ENCODE measurements at places on chromosomes 12 and 14. TPM values are rescaled to one million over a fixed set of nuclear protein-coding genes. Genes with fewer than 3 reads are reported as not detected.
A peak's percentile ranks its signal among the peaks of the same experiment; 100 is the strongest.

FBXL14 gene
- 14.0 TPM for total RNA-seq

FBXO33 gene
- total RNA-seq: 27.2 TPM

PLEKHD1 gene
- not detected for total RNA-seq

GRCh38 chr14:55129428-55130195 lies 560 bp downstream of the LGALS3 start:
- peak; percentile 71 for DNase-seq
- H3K27me3 ChIP-seq: no peaks in the 10 kb centered on the region
- peak overlapping the region; percentile 82 for H3K4me3 ChIP-seq
- no peaks in the 10 kb centered on the region for H3K36me3 ChIP-seq
- H3K4me1 ChIP-seq: peaks cover 9% of the 10 kb centered on the region

DNA sequence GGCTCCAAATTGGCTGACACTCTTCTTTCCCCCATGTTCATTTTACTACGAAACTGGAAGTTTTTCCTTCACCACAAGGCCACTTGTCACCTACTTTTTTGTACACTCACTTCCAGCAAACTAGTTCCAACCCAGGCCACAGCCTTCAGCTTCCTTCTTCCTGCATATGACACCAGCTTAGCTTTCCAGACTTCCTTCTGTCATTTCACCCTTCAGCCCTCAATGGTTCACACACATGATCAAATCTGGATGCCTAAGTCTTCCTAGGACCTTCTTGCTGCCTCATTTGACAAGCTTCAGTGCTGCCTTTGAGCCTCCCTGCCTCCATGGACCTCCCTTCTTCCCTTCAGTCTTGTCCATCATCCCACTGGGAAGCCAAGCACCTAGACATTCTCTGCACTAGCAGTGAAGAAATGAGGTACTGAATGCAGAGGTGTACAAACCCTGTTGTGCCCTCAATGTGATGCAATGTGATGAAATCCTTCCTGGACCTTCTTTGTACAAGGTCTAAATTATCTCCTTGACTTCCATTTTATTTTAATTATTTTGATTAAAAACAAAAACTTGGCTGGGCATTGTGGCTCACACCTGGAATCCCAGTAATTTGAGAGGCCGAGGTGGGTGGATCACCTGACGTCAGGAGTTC lies 4.3 kb upstream of the REC8 start:
- H3K27me3 ChIP-seq: no peaks in the 10 kb centered on the region
- no peak overlapping the region for H3K27ac ChIP-seq
- peaks cover 7% of the 10 kb centered on the region for H3K4me1 ChIP-seq
- no peak overlapping the region for H3K4me3 ChIP-seq
- DNase-seq: no peak

DNA sequence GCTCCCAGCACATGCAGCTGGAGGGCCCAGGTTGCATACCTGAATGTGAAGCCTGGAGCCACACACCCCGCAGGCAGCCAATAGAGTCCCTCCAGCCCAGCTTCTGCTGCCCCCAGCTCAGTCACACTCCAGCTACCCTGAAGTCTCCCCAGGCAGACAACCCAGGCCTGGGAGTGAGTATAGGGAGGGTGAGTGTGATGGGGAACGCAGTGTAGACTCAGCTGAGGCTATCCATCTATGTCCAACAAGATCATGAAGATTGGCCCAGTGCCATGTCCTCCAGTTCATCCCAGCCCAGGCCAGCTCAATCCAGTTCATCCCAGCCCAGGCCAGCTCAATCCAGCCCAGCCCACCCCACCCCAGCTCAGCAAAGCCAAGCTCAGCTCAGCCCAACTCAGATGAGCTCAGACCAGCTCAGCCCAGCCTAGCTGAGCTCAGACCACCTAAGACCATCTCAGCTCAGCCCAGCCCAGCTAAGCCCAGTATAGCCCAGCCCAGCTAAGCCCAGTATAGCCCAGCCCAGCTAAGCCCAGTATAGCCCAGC lies 330.4 kb downstream of the TMEM121 start:
- H3K27ac ChIP-seq: no peak overlapping the region
- no peaks in the 10 kb centered on the region for H3K4me1 ChIP-seq
- H3K36me3 ChIP-seq: no peaks in the 10 kb centered on the region
- H3K4me3 ChIP-seq: no peak overlapping the region
- no peaks in the 10 kb centered on the region for H3K27me3 ChIP-seq

DNA sequence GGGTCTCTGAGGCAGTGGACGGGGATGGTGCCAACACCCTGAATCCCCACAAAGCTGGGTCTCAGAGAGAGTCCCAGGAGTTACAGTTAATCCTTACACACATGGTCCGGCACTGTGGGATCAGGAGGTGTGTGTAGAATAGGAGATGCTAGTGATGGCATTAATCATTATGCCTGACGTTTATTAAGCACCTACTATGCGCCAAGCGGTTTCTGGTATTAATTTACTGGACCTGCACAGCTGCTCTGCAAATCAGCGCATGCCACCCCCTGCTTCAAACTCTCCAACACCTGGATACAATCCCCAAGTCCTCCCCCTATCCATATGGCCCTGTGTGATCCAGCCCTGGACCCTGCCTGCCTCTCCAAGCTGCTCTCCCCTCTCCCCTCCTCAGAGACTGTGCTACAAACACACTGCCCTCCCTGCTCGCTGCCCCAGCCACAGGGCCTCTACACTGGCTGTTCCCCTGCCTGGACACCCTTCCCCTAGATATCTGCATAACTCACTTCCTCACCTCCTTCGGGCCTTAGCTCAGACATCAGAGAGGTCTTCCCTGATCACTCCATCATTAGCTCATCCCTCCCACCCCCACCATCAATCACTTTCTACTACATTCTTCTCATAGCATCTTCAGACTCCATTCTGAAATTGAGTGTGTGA lies 86.0 kb downstream of the RFLNA start:
- H3K36me3 ChIP-seq: no peaks in the 10 kb centered on the region
- no peak overlapping the region for H3K4me3 ChIP-seq
- H3K27me3 ChIP-seq: no peaks in the 10 kb centered on the region

- no peaks in the 10 kb centered on the region for H3K36me3 ChIP-seq
- no peak overlapping the region for H3K27ac ChIP-seq
- DNase-seq: no peak
- H3K4me1 ChIP-seq: no peaks in the 10 kb centered on the region
- no peaks in the 10 kb centered on the region for H3K27me3 ChIP-seq
Measured at GRCh38 chr14:28666961-28667360, 99.6 kb upstream of the FOXG1 start.

GRCh38 chr14:92551044-92551841 lies 37.7 kb downstream of the RIN3 start:
- no peak overlapping the region for H3K27ac ChIP-seq
- no peaks in the 10 kb centered on the region for H3K36me3 ChIP-seq
- DNase-seq: no peak
- H3K4me3 ChIP-seq: no peak overlapping the region

Measured in uterus (tissue), 4 donors.